ENCODE measurements at places on chromosomes 2 and 18.

GRCh38 chr2:160940271-160940670 is 220.0 kb upstream of the TANK start:
- DNase-seq, result no peak

DNA sequence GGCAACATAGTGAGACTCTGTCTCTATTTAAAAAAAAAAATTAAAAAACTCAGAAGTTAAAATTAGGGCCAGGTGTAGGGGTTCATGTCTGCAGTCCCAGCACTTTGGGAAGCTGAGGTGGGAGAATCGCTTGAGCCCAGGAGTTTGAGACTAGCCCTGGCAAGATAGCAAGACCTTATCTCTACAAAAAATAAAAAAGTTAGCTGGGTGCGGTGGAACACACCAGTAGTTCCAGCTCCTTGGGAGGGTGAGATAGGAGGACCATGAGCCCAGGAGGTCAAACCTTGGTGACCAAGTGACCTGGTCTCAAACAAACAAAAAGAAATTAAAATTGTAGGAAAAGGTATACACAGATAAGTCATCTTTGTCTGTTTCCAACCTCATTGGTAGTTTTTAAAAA is 11.3 kb downstream of the TTLL4 start:
- no peak for DNase-seq

- DNase-seq, result no peak
These were observed 36.3 kb upstream of the SLC8A1 start for GRCh38 chr2:40488101-40488601.

- DNase-seq, result peak; percentile 35
These were observed 128.7 kb upstream of the L3MBTL4 start for GRCh38 chr18:6543330-6543908.

GRCh38 chr2:42545841-42546390 is 22.5 kb upstream of the MTA3 start:
- no peak for DNase-seq

DNA sequence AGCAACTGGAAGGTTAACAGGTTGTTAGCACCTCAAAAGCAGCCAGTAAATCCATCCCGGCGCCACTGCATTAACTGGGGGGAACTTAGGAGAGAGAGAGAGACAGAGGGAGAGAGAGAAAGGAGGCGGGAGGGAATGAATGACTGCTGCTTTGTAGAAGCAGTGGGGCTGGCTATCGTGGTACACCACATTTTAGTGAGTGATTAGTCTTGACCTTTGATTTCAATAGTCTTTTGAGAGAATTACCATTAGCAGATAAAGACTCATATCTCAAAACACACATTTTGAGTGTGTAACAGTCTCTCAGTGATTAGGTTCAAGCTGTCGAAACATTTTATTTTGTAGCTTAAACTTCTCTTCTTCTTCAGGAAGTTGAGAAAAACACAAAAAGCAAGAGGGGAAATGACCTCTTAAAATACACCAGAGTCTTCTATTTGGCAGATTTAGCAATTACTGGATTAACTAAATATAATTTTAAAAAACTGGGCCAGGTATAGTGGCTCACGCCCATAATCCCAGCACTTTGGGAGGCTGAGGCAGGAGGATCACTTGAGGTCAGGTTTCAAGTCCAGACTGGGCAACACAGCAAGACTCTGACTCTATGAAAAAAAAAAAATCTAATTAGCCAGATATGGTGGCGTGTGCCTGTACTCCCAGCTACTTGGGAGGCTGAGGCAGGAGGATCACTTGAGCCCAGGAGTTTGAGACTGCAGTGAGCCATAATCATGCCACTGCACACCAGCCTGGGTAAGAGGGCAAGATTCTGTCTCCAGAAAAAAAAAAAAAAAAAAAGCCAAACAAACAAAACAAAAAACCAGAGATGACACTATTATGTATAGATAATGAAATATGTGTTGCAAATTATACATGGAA is 22.0 kb upstream of the PNO1 start:
- DNase-seq, result no peak

Data from NCI-H526 treated with DMSO at 0.1 percent for 48 hours (cell line).